ENCODE measurements at places on chromosomes 13 and 19.

- H3K4me3 ChIP-seq = no peak overlapping the region
- no peaks in the 10 kb centered on the region for H3K36me3 ChIP-seq
- H3K27ac ChIP-seq = no peak overlapping the region
- no peak for DNase-seq
- no peaks in the 10 kb centered on the region for H3K27me3 ChIP-seq
Observed at GRCh38 chr13:25180775-25181537, 8.9 kb upstream of the AMER2 start.

DNA sequence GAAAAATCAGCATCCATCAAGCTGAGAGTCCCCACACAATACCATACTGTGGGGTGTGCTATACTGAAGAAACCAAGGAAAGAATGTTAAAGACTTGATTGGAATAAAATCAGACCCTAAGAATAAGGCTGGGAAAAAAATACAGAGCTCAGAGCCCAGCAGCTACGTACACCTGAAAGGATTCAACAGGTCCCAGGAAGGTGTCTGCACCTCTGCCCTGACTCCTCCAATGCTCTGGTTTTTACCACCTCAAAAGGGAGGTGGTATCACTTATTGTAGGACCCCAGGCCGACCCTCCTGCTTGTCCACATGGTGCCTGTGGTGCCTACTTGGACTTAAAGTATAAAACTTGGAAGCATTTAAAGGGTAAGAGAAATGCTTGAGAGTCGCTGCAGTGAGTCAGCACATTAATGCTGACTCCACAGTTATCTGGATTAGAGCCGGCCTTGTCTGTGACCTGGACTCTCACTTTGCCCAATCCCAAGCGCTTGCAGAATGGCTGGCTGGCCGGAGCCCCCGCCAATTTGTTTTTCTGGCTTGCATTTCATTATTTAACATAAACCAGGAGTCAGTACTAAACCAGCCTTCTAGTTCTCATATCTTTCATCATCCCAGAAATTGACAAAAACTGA, 110.1 kb downstream of the FGF14 start:
- no peak for DNase-seq
- H3K4me1 ChIP-seq = peaks cover 11% of the 10 kb centered on the region
- no peaks in the 10 kb centered on the region for H3K27me3 ChIP-seq
- no peaks in the 10 kb centered on the region for H3K36me3 ChIP-seq
- H3K27ac ChIP-seq = no peak overlapping the region
- H3K4me3 ChIP-seq = no peak overlapping the region

DNA sequence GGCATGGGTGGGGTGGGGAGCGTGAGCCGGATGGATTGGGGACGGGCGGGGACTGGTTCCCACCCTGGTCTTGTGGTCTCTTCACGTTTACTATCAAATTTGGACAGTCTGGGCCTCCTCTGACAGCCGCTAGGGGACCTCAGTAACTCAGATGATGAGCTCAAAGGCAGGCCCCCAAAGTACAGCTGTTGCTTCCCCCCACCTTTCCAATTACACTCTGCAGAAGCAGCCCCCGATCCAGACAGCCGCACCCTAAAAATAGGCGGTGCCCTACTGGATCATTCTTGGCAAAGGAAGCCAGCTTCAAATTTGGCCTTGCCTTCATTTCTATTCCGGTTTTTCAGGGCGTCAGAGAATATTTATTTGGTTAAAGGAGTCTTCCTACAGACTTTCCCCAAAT, 1.9 kb upstream of the FOXO1 start:
- no peaks in the 10 kb centered on the region for H3K4me1 ChIP-seq
- no peaks in the 10 kb centered on the region for H3K36me3 ChIP-seq
- no peaks in the 10 kb centered on the region for H3K27me3 ChIP-seq
- no peak overlapping the region for H3K4me3 ChIP-seq

DNA sequence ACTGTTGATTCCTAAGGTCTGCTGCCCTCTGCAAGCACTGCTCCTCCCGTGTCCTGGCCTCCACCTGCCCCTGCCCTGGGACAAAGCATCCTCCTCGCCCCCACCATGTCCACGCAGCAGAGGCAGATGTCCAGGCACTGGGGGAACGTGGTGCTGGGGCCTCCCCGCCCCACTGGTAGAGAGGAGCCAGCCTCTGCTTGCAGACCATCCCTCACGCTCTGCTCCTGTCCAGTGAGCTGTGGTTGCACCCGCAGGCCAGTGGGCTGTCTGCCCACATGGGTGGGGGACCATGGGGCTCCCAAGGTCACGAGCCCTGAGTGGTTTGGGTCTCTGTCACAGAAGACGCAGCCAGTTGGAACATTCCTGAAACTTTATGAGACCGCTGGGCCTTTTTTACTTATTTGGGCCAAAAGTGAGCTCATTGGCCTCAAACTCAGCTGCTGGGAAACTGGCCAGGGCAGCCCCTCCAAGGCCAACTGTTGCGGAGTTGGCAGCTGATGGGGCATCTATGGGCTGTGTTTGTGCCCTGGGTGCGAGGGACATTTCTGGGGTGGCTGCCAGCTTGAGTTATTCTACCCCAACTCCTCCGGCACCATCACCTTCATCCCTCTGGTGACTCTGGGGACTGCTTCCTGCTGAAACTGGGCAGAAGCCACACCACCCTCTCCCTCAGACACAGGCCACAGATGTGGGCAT, 64.8 kb upstream of the F7 start:
- DNase-seq = no peak
- no peaks in the 10 kb centered on the region for H3K4me1 ChIP-seq
- no peak overlapping the region for H3K27ac ChIP-seq
- H3K36me3 ChIP-seq = peaks cover 14% of the 10 kb centered on the region

- H3K36me3 ChIP-seq = no peaks in the 10 kb centered on the region
- H3K4me1 ChIP-seq = peaks cover 14% of the 10 kb centered on the region
- H3K27me3 ChIP-seq = no peaks in the 10 kb centered on the region
Observed at GRCh38 chr13:110563463-110563774, 1.9 kb upstream of the RAB20 start.

DNA sequence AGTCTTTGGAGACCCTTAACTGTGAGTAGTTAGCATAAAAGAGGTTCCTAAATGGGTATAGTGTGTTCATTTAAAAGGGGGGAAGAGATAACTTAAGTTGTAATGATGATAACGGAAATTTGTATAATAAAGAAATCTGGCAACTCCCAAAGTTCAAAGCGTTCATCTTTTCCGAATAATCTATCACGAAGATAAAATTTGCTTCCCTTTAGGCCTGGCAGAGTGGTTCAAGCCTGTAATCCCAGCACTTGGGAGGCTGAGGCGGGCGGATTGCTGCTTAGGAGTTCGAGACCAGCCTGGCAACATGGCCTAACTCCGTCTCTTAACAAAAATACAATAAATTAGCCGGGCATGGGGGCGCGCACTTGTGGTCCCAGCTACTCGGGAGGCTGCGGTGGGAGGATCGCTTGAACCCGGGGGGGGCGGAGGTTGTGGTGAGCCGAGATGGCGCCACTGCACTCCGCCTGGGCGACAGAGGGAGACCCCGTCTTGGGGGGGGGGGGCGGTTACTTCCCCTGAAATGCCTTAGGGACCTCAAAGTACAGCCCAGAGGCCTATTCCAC, 934 bp downstream of the N4BP2L2 start:
- DNase-seq = no peak
- H3K27me3 ChIP-seq = no peaks in the 10 kb centered on the region
- peaks cover 19% of the 10 kb centered on the region for H3K36me3 ChIP-seq
- peaks cover 9% of the 10 kb centered on the region for H3K4me1 ChIP-seq

DNA sequence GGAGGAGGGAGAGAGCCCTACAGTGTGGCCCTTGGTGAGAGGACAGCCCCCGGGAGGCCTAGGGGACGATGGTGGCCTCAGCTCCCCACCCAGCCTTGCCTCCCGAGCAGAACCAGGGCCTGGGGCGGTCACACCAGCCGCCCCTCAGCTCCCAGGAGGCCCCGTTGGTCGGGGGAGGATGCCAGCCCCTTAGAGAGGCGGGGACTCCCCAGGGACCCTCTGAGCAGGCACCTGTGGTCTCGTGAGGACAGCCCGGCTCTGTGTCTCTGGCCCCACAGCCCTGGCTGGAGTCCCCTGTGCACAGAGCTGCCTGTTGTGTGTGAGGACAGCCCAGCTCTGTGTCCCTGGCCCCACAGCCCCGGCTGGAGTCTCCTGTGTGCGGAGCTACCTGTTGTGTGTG, 158.8 kb downstream of the KDM4B start:
- no peaks in the 10 kb centered on the region for H3K27me3 ChIP-seq
- H3K4me3 ChIP-seq = no peak overlapping the region
- peaks cover 4% of the 10 kb centered on the region for H3K36me3 ChIP-seq
- peaks cover 7% of the 10 kb centered on the region for H3K4me1 ChIP-seq

- no peaks in the 10 kb centered on the region for H3K27me3 ChIP-seq
- H3K4me3 ChIP-seq = peak overlapping the region; percentile 72
- H3K27ac ChIP-seq = peak overlapping the region; percentile 97
- no peaks in the 10 kb centered on the region for H3K36me3 ChIP-seq
- DNase-seq = no peak
Observed at GRCh38 chr13:94548382-94548781, 47.6 kb downstream of the TGDS start.

DNA sequence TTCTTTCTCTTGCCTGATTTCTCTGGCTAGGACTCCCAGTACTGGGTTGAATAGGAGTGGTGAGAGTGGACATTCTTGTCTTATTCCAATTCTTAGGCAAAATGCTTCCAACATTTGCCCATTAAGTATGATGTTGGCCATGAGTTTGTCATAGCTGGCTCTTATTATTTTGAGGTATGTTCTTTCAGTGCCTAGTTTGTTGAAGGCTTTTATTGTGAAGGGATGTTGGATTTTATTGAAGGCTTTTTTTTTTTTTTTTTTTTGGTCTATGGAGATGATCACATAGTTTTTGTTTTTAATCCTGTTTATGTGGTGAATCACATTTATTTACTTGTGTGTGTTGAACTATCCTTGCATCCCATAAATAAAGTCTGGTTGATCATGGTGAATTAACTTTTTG, 19.8 kb downstream of the NHLRC3 start:
- DNase-seq = no peak
- no peaks in the 10 kb centered on the region for H3K27me3 ChIP-seq
- H3K4me1 ChIP-seq = no peaks in the 10 kb centered on the region
- no peaks in the 10 kb centered on the region for H3K36me3 ChIP-seq

GRCh38 chr19:4952945-4953344, 16.0 kb upstream of the KDM4B start:
- no peak for DNase-seq
- no peak overlapping the region for H3K4me3 ChIP-seq
- H3K27ac ChIP-seq = no peak overlapping the region
- no peaks in the 10 kb centered on the region for H3K4me1 ChIP-seq

DNA sequence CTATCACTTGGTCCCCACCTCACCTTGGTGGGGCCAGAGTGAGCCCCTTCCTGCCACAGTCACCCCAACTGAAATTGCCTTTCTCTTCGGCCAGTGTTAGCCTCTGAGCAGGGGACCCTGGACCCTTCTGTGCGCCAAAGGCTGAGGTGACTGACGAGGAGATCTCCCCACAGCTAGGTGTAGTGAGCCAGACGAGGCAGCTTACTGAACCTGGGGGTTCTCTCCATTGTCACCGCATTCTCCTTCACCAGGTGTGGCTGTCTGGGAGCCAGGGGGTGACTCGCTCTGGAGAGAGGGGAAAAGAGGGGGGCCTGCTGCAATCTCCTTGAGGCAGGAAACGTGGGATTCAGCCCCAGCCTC, 1.3 kb downstream of the RPS28 start:
- H3K36me3 ChIP-seq = no peaks in the 10 kb centered on the region
- H3K4me1 ChIP-seq = peaks cover 47% of the 10 kb centered on the region
- H3K4me3 ChIP-seq = peak overlapping the region; percentile 89
- H3K27ac ChIP-seq = peak overlapping the region; percentile 37
- H3K27me3 ChIP-seq = no peaks in the 10 kb centered on the region

DNA sequence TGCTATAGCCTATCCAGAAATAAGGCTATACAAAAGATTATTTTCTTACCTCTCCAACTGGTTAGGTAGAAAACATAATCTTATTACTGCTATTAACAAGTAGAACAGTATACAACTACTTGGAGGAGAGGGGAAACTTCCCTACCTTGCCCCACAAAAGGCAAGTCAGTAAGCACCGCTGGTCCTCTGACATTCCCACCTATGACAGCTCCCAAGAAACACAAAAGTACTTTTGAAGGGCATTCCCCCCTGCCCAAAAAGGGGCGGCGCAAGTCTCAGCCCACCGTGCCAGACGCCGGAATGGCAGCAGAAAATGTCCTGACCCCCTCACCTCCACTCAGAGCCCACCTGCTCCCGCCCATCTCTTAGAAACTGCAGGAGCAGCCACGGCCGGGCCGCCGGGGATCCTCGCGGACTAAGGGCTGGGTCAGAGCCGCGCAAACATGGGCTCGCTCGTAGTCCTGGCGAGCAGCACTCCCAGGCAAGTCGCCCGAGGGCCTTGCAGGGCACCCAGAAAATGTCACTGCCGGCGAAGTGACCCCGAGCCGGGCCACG, 437 bp downstream of the SUCLA2 start:
- H3K27me3 ChIP-seq = no peaks in the 10 kb centered on the region
- H3K27ac ChIP-seq = peak overlapping the region; percentile 90
- no peaks in the 10 kb centered on the region for H3K36me3 ChIP-seq
- H3K4me1 ChIP-seq = peaks cover 17% of the 10 kb centered on the region
- no peak for DNase-seq
- H3K4me3 ChIP-seq = peak overlapping the region; percentile 89

- no peaks in the 10 kb centered on the region for H3K4me1 ChIP-seq
- no peak overlapping the region for H3K27ac ChIP-seq
- DNase-seq = no peak
Observed at GRCh38 chr13:102947745-102948405, 102.0 kb downstream of the ERCC5 start.

GRCh38 chr19:41555748-41556147, 20.2 kb upstream of the CEACAM21 start:
- H3K27ac ChIP-seq = no peak overlapping the region
- peaks cover 14% of the 10 kb centered on the region for H3K4me1 ChIP-seq
- no peaks in the 10 kb centered on the region for H3K27me3 ChIP-seq
